ENCODE measurements at places on chromosomes 7 and 10.

DNA sequence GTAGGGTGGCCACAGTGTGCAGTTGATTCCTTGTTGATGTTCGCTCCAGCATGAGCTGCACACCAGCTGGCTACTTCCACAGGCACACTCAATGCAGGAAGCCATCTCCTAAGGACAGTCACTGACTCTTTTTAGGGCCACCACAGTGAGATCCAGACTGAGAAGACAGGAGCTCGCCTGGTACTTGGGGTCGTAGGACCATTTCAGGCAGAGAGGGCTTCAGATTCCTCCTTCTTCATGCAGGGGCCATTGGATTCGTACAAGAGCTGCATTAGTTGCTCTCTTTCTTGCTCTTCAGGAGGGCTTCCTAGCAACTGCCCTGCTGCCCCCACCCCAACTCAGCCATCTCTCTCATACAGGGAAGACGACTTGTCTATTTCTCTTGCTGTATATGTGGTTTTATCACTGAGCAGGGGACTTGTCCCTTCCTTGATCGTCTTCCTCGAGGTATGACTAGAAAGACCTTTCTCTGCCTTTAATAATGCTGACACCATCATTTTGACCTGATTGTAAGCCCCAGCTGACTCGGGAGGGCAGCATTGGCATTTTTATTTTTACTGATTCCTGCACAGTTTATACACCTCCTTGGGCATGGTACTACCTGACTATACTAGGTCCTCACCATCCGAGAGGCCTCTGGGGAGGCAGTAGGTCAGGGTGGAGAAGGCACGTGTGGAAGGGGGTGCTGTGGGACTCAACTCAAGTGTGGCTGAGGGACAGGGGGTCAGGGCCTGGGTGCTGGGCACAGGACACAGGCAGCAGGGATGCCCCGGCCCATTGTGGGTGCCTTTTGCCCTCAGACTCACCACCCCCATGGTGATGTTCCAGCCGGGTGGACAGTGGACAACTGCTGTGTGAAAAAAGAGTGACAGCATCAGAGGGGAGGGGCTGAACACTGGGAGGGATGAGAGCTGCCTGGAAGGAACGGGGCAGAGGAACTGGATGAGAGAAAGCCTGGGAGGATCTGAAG, 136.7 kb upstream of the ZNF746 start:
- no peak for DNase-seq

DNA sequence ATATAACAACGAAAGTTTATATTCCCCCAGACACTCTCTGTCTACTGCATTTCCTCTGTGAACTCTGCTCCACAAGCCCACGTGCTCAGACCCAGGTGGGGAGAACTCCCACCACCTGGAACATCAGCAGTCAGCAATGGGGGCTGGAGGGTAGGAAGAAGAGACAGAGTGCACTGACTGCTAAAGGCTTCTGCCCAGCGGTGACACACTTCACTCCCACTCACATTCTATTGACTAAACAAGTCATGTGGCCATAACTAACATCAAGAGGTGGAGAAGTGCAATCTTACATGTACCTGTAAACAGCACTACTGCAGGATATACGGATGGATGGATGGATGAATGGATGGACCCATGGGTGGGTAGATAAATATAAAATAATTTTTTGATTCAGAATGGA, 122.2 kb downstream of the MPP7 start:
- DNase-seq = no peak

DNA sequence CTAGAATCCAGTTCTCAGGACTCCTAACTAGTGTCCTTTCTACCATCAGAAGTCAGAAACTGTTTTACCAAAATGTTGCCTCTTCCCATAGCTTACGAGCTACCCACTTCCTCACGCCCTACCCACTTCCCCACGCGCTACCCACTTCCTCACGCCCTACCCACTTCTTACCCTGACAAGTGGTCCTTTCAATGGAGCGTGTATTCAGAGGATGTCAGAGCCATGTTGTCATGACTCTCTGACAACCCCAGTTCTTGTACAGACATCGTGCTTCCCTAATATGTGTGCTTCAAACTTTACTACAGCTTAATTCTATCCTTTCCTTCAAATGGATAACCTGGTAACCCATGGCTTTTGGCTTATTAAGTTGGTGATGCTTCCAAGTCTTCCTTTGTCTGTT, 84.8 kb upstream of the PHF14 start:
- no peak for DNase-seq

DNA sequence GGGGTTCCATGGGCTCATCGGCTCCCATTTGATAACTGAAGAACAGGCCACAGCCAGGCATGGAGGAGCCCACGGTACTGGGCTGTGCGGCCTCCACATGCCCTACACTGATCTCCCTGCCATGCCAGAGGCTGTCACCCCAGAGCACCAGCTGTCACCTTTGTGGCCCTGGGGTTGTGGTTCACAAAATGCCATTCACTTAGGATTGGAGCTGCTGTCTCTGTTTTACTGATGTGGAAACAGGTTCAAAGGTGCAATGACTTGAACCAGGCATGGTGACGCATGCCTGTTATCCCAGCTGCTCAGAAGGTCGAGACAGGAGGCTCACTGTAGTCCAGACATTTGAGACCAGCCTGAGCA, 4.3 kb upstream of the UPK3B start:
- DNase-seq = no peak

- no peak for DNase-seq
Measured at GRCh38 chr7:158710651-158711102, 6.1 kb upstream of the NCAPG2 start.

DNA sequence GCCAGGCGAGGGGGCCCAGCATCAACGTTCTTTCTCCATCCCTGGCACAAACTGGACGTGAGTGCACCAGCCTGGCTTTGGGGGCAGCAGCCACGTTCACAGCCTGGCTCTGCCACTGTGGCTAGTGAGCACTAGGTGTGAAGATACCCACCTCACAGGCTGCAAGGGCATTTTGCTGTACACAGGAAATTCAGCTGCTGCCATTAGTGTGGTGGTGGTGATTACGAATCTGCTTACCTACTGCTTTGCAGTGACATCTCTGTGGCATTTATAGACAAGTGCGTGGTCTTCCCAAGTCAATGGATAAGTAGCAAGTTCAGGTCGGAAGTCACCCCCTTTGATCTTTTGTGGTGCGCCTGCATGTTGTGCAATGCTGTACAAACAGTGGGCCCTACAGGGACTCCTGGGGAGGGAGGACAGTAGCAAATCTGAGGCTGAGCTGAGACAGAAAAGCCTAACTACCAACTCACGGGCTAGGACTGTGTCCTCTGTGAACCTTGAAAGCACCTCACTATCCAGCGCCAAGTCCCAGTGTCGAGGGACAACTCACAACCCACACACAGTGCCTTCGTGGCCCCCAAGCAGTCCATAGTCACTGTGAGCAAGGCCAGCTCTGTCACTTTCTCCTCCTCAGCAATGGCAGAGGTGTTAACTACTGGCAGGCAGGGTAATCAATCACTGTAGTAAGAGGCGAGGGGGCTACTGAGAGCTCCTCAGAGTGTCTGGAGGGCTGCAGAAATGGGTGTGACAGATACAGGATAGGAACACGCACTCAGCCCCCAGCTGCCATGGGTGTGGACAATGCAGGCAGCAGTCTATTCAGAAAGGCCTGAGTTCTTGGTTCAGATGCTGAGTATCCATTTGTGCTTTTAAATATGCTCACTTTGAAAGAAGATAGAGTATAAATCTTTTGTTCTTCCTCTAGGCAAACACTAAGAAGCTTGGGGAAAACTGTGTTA, 17.0 kb upstream of the MMP21 start:
- no peak for DNase-seq

DNA sequence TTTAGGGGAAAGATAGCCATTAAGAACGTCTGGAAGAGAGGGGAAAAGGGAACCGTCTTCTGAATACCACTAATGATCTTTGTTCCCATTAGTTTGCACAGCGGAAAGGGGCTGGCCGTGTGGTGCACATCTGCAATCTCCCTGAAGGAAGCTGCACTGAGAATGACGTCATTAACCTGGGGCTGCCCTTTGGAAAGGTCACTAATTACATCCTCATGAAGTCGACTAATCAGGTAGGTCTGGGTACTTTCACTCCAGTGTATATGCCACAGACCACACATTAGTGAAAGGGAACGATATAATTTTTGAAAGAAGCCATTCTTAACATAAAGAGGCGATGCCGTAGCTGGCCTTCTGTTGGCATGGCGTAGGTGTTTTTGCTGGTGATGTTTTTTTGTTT, 74.3 kb upstream of the PDCD4 start:
- DNase-seq = no peak

DNA sequence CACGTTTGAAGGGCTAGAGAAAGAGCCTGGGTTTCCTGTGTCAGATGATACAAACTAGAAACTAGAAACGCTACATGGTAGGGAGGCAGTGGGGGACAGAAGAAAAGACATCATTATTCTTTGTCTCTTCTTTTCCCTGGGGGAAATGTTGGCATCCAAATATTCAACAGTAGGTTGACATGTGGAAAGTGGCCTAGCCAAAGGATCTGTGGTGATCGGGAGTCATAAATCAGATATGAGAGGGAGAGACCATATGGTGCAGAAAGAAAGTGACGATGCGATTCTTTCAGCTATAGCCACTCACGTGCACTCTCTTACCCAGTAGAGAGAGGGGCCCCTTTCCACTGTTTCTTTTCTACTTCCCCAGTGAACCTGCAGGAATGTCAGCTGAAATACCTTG, 964.7 kb downstream of the LRMDA start:
- no peak for DNase-seq

DNA sequence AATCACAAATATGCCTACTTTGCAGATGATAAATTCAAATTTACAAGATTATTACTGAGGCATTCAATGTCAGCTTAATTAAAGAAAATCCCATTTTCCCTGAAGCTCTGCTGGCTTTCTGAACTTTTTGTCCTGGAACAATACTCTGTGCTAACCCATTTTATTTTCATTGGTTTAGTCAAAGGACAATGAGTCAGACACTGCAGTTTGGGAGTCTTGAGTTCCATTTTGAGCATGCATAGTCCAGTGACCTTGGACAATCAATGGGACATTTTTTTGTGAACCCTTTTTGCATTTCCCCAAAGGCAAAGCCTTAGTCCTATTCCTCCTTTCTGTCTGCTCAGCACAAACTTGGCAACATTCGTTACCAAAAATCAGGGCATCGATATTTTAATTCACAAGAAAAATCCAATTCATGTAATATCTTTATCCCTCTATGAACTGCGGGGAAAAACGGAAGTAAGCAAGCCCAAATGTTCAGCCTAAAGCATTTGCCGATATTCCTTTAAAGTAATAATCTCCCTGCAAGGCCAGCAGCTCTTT, 339.8 kb downstream of the RNLS start:
- no peak for DNase-seq

Measured in hematopoietic multipotent progenitor cell treated with erythropoietin and hydrocortisone succinate and interleukin-3 and kit ligand, for 15 days (in vitro differentiated cells).